ENCODE measurements at places on chromosomes 5 and 9.

DNA sequence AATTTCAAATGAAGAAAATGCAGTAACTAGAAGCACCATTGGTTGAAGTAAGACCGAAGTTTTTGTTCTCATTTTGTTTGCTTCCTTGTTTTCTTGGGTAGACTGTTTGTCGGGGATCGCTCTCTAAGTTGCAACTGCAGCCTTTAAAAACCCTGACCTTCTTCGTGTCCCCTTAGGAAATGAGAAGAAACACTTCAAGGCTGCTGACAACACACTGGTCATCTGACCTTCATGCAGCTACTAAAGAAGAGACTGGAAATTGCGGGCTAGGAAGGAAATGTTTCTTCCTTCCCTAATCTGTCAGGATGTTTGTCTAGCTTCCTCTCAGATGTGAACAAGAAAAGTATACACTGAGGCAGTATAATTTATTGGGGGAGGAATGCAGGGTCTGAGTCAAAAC lies 50.7 kb upstream of the CHSY3 start:
- DNase-seq, result no peak

DNA sequence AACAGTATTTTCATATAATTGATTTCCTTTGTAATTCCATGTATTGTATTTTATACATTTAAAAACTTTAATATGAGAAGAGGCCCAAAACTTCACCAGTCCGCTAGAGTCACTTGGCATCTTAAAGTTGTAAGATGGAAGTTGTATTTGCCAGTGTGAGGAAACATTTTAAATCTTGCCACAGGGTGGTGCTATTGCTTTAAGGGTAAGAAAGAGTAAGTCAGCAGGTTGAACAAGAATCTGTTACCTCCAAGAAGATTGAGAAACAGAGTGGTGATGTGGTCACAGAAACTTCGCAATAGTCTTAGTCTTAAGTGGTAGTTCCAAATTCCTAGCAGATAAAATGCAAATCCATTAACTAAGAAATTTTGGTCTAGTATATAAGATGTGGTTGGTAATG lies 39.8 kb upstream of the RANBP6 start:
- peak; percentile 35 for DNase-seq

- DNase-seq, result no peak
Observed at GRCh38 chr5:88813805-88814575, 69.0 kb downstream of the MEF2C start.

DNA sequence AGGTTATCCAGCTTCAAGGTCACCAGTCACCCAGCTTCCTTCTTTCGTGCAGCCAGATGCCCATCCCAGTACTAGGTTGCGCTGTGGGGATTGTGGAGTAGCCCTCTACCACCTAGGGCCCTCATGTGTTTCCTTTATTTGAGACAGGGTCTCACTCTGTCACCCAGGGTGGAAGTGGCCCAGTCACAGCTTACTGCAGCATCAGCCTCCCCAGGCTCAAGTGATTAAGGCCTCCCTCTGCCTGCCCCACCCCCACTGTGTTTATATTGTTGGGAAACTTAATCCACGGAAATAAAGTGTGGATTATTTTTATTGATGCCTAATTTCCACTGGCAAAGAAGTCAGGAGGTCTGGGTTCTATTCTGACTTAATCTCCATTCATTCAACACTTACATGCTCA lies 4.3 kb downstream of the IL17B start:
- no peak for DNase-seq

DNA sequence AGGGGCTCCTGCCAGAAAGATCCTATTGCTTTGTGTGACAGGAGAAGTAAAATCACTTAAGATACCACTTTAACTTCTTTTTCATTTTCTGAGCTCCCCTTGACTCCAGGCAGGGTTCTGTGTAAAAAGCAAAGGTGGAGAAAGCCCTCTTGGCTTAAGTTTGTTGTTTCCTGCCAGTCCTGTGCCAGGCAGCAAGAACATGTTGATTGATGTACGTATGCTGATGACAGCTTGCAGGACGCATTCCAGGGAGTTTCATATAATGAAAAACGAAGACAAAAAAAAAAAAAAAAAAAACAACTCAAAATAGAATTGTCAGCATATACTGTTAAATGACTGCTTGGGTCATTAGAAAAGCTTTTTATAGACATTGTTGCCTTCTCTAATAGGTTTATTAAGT lies 251.7 kb downstream of the PSAT1 start:
- DNase-seq, result no peak

- DNase-seq, result no peak
Observed at GRCh38 chr5:71782393-71782770, 63.3 kb downstream of the CARTPT start.

Measured in right lung (tissue), 10 donors.